NCI-H2107 (cell line): ENCODE measurements at places on chromosomes 16 and 17.

- DNase-seq = peak; percentile 27
These were observed 11.1 kb downstream of the TSPOAP1 start for GRCh38 chr17:58317421-58318064.

DNA sequence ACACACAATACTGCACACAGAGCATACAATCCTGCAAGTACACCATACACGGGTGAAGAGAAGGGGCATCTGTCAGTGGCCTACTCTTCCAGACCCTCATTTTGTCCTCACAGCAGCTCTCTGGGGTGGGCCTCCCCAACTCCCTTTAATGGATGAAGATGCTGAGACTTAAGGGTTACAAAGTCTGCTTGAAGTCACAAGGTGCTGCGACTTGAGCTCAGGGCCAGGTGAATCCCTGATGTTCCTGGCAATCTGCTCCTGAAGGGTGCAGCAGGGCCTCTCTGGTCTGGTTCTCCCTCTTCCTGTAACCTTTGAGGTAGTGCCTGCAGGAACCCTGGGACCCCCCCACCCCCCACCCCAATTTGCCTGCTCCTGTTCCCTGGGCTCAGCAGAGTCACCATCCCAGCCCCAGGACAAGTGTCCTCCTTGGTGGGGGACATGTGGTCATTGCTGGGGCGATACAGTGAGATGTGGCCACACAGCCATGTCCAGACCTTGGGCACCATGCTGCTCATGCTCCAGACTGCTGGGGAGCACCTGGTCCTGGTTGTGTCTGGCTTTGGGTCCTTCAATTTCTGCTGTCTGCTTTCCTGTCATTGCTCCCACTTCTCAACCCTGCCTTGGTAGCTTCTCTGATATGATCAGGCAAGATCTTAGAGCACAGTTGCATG, 107.5 kb downstream of the METRNL start:
- no peak for DNase-seq

DNA sequence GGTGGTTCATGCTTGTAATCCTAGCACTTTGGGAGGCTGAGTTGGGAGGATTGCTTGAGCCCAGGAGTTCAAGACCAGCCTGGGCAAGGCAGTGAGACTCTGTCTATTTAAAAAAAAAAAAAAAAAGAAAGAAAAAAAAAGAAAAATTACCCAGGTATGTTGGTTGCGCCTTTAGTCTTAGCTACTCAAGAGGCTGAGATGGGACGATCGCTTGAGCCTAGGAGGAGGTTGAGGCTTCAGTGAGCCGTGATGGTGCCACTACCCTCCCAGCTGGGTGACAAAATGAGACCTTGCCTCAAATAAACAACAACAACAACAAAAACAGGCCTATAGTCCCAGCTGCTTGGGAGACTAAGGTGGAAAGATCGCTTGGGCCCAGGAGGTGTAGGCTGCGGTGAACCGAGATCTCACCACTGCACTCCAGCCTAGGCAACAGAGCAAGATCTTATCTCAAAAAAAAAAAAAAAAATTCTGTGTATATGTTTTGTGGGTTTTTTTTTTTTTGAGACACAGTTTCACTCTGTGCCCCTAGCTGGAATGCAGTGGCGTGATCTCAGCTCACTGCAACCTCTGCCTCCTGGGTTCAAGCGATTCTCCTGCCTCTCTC, 12.5 kb upstream of the ANKRD40CL start:
- DNase-seq = no peak

GRCh38 chr16:62970851-62971250, 934.6 kb upstream of the CDH8 start:
- DNase-seq = no peak

- peak; percentile 82 for DNase-seq
These were observed 5.6 kb downstream of the RARA start for GRCh38 chr17:40314584-40314956.

DNA sequence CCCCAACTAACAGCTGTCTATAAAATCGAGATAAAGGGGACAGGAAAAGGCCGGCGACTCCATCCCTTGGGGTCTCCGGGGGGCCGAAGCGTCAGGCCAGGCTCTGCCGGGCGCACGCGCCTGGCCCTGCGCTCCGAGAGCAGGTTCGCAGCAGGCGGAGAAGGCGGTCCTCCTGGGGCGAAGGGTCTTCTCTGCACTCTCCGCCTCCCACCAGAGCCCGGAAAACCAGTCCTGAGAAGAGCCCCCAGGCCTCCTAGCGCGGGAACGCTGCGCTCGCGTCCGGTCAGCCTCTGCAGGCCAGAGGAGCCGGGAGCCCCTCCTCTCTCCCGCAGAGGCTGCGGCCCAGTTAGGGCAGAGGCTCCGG, 5.1 kb downstream of the FOXF1 start:
- DNase-seq = no peak

DNA sequence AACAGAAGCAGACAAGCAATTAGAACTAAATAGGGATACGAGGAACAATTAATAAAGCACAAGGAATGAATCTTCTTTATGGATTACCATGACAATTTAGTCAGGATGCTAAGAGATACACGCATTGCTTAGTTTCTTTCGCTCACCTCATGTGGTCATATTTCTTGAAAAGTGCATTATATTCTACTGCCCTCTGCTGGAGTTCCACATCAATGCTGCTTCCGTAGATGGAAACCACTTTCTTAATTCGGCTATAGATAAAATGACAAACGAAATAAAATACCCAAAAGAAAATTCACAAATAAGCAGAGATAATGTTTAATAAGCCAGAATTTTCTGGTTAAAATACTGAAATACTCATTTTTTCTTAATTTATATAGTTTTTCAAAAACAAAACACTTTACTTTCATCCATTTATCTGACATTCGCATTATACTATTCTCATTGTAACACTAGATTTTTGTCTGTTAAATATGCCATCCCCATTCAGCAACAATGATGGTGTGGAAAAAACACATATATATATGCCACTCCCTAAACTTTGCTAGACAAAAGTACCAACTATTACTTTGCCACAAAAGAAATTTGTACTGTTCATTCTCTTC, 22.0 kb upstream of the PHLPP2 start:
- DNase-seq = no peak
